Activated CD4-positive, alpha-beta T cell treated with anti-CD3 and anti-CD28 coated beads for 4 hours (primary cell): ENCODE measurements at places on chromosomes 7 and 10.

GRCh38 chr7:72127136-72127535, 285.0 kb downstream of the CALN1 start:
- DNase-seq = no peak

- no peak for DNase-seq
Observed at GRCh38 chr10:56632537-56632936, 271.5 kb upstream of the ZWINT start.

GRCh38 chr7:75691793-75692543, 46.8 kb downstream of the HIP1 start:
- no peak for DNase-seq

DNA sequence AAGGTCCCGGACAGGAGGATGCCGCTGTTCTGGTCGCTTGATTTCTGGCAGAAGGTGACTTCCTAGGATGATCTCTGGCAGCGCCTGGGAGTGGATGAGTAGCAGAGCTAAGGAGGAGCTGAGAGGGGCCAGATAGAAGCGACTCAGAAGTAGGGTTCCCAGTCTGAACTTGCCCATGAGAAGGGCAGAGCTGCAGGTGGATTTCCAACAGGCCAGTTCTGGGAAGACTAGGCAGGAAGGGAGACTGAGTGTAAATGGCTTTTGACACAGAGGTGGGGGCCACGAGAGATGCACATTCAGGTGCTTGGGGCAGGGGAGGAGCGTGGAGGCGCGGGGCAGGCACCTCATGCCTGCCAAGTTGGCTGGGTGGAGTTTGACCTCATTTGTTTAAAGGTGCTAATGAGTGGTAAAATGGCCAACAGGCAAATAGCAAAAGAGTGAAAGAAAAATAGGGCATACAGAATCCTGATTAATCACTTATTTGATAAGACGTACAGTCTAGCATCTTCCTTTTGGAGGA, 58.8 kb downstream of the SHH start:
- DNase-seq = no peak

GRCh38 chr10:78263521-78263988, 229.9 kb downstream of the RPS24 start:
- DNase-seq = no peak

GRCh38 chr10:89789188-89789877, 87.9 kb downstream of the KIF20B start:
- DNase-seq = no peak

- DNase-seq = no peak
Observed at GRCh38 chr7:867001-867405, 9.4 kb upstream of the GET4 start.

- no peak for DNase-seq
Observed at GRCh38 chr7:17663061-17663675, 277.1 kb downstream of the SNX13 start.

GRCh38 chr10:93245147-93245546, 171.5 kb downstream of the CYP26A1 start:
- DNase-seq = no peak

DNA sequence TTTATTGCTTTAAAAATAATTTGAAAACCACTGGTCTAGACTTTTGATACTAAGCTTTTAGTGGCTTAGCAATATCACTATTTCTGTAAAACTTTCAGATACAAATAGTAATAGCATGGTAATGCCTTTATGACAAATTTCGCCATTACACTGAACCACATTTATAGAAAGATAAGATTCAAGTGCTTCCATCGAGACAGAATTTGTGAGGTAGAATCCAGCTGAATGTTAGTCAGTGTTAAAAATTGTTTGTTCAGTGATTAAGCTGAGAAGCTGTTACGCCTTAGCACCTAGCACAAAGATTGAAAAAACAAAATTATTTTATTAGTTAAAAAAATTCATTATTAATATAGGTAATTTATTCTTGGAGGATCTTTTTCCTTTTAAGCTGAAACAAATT, 36.5 kb downstream of the GNAT3 start:
- DNase-seq = no peak

DNA sequence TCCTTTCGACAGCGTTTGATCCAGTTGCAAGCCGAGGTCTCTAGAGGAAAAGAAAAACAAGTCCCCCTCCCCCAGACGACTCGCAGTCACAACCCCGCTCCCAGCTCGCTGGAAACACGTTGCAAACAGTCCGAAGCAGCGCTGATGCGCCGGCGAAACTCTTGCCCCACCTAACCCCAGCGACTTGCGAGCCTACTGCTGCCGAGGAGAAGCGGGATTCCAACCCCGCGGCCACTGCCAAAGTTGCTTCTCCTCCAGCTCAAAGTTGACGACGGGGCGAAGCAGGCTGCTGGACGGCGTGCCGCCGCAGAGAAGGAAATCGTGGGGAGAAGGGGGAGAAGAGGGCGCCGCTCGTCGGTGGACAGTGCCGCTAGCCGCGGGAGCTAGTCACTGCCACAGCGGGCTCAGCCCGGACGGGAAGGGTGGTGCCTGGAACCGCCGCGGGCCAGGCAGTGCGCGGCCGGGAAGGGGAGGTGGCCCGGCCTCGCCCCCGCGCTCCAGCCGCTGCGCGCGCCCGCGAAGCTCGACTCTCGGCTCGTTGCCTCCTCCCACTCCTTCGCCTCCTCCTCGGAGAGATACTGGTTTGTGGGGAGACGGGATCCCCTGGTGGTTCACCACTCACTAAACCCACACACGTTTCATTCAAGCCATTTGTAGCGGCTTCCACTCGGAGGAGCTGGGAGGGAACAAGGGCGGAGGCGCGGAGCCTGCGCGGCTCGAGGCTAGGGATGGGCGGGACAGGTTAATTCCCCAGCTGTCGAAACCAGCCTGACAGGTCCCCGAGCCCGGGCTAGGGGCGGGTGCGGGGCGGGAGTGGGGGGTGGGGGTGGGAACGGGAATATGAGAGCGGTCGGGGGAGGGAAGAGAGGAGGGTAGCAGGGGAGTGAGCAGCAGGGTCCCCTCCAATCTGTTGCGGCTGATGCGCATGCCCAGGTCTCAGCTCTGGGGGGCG, at the start of gene GPR37:
GPR37 (minus strand) TSS at position 392 of the 952 bp plus-strand sequence. CDS start 816 bp downstream, outside the sequence.
- peak; percentile 2 for DNase-seq

DNA sequence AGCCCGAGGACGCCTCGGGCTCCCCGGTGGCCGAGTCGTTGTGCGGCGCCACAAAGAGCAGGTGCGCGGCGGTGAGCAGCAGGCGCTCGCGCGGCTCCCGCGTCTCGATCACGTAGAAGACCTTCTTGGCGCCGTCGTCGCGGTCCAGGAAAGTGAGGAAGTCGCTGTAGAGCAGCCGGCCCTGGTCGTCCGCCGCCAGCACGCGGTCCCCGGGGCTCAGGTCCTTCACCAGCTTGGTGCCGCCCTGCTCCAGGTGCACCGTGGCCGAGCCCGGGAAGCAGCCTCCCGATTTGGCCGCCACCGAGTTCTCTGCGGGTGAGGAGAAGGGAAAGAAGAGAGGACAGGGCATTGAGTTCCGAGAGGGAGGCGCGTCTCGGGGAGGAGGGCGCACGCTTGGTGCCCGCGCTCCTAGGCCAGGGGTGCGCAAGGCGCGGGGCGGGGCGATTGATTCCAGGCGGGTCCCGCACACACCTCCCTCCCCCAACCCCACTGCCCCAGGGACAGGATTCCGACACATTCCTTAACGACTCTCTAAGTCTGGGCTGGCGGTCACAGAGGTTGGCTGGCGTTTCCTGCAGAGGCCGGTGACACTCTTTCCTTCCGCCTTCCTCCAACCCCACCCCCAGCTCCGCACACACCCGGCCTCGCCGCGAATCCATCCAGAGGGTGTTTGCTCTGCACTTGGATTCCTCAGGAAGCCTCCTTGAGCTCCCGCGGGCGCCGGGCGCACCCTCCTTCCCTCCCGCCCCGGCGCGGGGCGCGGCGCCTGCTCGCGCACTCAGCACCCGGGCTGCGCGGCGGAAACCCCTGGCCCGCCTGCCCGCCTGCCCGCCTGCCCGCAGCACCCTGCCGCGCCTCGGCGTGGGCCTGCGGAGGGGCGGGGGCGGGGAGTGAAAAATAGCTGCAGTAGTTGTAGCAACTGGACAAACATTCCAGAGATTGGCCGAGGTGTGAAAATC, 8.6 kb downstream of the SHH start:
- DNase-seq = no peak

- no peak for DNase-seq
Observed at GRCh38 chr7:9242636-9243035, 809.2 kb downstream of the NXPH1 start.

- no peak for DNase-seq
Observed at GRCh38 chr10:78634835-78635234, 433.9 kb upstream of the ZMIZ1 start.

- DNase-seq = no peak
Observed at GRCh38 chr7:136103545-136104268, 126.5 kb upstream of the MTPN start.

DNA sequence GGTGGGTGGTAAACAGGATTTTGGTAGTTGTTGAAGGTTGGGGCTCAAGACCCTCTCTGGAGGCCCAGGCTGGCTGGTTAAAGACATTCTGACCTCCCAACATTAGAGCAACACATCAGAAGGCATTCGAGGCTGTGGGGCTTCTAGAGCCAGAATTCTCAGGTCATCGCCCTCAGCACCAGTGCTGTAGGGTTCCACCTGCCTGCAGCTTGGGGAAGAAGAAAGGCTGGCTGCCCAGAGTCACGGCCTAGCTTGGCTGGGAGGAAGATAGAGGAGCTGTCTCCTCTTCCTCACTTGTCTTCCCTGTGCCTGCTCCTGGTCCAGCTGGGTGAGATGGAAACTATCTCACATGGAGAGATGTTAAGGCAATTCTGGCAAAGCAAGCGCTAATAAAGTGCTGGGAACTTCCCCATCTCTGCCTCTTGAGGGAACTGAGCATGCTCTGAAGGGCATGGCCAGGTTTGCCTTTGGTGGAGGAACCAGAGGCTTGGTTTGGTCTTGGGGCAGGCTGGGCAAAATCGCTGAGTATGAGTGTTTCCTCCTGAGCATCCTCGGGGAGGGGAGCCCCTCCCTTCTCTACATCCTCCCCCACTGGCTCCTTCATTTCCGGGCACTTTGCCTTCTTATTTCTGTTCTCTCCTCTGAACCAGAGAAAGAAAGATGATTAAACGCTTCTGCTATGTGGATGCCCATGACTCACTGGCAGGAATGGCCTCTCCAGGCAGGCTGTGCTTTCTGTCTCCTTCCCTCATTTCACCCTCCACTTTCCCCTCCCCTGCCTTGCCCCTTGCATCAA, 509.0 kb upstream of the PODXL start:
- DNase-seq = no peak

GRCh38 chr7:74178632-74179031, 4.5 kb downstream of the EIF4H start:
- no peak for DNase-seq

GRCh38 chr7:12174931-12175330, 36.2 kb upstream of the TMEM106B start:
- DNase-seq = no peak

DNA sequence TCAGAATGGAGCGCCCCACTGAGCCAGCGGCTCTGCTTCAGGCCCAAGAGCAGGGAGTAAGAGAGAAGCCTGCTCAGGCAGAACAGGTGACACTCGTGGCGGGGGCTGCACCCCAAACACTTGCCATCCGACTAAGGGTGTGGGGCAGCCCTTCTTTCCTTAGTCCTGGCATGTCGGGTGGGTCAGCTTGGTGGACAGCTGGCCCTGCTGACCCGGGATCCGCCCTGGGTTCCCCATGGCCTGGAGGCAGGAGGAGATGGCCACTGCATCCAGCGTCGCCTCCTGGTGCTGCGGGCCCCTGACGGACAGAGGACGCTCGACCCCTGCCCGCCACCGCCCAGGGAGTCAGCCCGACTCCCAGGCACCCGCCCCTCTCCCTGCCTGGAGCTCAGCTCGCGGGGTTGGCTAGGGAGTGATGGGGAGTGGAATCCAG, 1.2 kb upstream of the PAOX start:
- no peak for DNase-seq

- no peak for DNase-seq
Observed at GRCh38 chr10:3825244-3825643, 40.2 kb upstream of the KLF6 start.

DNA sequence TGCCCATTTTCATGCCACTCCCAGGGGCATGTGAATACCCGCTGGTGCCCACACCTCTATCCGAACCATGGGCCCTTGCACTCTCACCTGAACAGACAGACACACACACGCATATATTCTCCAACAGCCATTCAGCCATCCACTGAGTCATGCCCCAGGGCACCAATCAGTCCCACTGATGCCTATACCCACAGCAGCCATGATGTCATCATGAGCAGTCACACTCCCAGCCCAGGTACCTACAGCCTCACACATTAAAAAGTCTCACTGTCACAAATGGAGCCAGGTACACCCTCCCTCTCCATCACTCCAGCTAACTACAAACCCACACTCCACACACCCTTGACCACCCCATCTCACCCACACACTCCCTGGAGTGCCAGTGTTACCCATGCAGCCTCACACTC, 12.2 kb downstream of the VSIR start:
- DNase-seq = peak; percentile 75

- DNase-seq = peak; percentile 55
Observed at GRCh38 chr7:24587853-24588252, 14.6 kb downstream of the PALS2 start.

DNA sequence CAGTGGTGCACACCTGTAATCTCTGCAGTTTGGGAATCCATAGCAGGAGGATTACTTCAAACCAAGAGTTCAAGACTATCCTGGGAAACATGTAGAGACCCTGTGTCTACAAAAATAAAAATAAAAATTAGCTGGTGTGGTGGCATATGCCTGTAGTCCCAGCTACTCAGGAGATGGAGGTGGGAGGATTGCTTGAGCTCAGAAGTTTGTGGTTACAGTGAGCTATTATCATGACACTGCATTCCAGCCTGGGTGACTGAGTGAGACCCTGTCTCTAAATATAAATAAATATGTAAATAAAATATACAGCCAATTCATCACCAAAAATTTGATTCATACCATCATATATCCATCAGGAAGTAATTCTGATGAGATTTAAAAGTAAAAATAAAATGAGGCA, 60.9 kb downstream of the ANKRD7 start:
- DNase-seq = no peak

DNA sequence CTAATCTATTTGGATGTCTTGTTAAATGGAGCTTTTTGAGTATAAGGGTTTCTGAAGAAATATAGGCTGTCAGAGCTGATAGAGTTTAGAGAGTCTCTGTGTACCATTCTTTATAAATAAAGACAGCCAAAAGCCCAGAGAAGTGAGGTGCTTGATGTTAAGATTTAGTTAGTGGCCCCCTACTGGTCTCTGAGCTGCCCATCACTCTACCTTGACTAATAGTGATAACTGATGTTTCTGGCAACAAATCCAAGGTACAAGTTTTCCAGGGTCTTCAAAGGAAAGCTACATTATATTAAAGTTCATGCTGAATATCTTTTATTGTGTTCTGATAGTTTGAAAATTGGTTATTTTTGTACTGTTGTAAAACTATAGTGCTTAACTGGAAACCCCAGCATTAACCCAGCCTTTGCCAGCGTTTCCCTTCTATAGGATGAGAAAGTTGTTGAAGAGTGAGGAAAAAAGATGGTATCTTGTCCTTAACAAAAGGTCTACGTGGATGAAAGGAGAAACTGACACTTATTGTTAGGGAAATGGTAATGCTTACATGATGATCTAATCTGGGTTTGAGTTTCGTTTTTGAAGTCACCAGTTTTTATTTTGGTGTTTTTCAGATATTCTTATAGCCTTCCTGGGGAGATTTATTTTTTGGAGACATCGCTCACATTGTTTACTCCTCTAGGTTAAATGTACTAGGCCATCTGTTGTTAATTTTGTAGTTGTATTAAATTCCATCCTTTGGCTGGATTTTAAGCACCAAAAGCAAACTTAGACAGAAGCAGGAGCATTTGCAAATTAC, 79.0 kb downstream of the AUTS2 start:
- DNase-seq = no peak

GRCh38 chr7:140534743-140535142, 55.4 kb upstream of the MKRN1 start:
- no peak for DNase-seq

GRCh38 chr10:19250546-19250945, 201.9 kb downstream of the MALRD1 start:
- no peak for DNase-seq

- no peak for DNase-seq
Observed at GRCh38 chr7:71885487-71885886, 526.7 kb downstream of the CALN1 start.
